ENCODE measurements at places on chromosomes 1 and 21.

GRCh38 chr1:23169727-23170335, 1.2 kb upstream of the LUZP1 start:
- DNase-seq = peak; percentile 95

- peak; percentile 69 for DNase-seq
Observed at GRCh38 chr1:56477164-56478111, 101.9 kb downstream of the PLPP3 start.

DNA sequence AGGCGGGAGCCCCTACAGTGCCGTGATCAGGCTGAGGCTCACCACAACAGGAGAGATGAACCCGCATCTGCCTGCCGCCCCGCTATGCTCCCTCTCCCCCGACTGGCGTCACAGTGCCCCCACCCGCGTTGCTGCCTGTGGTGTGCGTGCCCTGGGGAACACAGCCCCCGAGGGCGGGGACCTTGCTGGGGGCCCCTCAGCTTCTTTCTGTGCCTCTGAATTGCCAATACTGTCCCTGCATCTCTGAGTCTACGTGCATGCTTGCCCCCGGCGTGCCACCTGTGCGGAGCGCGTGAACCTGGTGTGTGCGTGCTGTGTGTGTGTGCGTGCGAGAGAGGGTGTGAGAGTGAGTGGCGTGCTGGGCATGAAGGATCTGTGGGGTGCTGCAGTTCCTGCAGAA, 10.3 kb downstream of the PARS2 start:
- no peak for DNase-seq

- DNase-seq = peak; percentile 95
Observed at GRCh38 chr1:161706482-161707347, at the start of gene FCRLA. FCRLA (plus strand) TSS chr1:161707229; CDS start chr1:161707265, 36 bp downstream.

DNA sequence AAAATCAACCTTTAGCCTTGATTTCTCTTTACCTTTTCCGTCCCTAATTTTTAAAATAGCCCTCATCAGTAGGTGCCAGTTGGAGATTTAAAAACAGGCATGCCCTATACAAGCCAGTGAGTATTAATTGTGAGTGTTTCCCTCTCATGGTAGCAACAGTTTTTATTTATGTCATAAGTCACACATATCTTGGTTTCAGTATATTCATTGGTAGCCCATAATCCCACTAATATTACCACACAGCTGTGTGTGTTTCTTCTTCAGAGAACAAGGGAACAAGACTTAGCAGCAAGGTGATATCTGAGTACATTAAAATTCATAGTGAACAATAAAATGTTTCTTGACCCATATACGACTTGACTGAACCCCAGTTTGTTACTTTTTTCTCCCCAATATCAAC, 68.6 kb upstream of the HSPA13 start:
- no peak for DNase-seq

- peak; percentile 38 for DNase-seq
Observed at GRCh38 chr1:203425663-203425975, 50.0 kb upstream of the PRELP start.

- DNase-seq = no peak
Observed at GRCh38 chr1:221782970-221783369, 41.1 kb upstream of the DUSP10 start.

DNA sequence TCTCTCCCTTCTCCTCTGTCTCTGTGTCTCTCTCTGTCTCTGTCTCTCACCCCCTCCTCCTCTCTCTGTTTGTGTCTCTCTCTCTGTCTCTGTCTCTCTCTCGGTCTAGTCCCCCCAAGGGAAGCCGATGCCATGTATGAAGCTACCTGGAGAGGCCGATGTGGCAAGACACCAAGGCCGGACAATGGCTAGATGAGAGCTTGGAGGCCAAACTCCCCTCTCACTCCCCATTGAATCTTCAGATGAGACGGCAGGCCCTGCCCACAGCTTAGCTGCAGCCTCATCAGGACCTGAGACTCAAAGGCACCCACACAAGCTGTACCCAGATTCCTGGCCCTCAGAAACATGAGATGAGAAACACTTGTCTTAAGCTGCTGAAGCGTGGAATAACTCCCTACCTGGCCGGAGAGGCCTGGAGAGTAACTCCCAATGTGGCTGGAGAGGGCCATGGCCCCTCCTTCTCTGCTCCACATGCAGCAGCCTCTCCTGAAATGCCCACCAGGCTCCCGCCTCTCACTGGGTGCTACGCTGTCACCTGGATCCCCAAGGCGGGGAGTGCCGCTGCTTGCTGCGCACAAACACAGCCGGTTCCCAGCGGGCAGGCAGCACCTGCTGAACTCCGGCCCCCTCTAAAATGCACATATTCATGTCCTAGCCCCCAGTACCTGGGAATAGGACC, 7.8 kb upstream of the ACTRT2 start:
- DNase-seq = no peak

DNA sequence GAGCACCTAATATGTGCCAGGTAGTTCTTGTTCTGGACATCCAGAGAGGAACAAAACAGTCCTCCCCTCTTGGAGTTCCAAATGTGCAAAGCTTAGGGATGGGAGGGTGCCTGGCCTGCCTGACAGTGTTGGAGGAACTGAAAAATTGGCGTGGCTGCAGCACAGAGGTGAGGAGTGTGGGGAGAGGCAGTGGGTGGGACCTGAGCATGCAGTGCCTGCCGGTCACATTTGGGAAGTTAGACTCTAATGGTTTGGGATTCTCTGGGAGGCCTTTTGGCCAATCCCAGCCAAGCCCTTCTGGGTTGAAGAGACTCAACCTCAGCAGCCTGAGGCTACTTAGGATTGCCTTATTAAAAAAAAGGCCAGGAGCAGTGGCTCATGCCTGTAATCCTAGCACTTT, 2.3 kb upstream of the TCEA3 start:
- no peak for DNase-seq

GRCh38 chr1:1123581-1124507, 8.0 kb upstream of the C1orf159 start:
- peak; percentile 58 for DNase-seq

- DNase-seq = no peak
Observed at GRCh38 chr21:17930093-17930492, 110.9 kb upstream of the C21orf91 start.

DNA sequence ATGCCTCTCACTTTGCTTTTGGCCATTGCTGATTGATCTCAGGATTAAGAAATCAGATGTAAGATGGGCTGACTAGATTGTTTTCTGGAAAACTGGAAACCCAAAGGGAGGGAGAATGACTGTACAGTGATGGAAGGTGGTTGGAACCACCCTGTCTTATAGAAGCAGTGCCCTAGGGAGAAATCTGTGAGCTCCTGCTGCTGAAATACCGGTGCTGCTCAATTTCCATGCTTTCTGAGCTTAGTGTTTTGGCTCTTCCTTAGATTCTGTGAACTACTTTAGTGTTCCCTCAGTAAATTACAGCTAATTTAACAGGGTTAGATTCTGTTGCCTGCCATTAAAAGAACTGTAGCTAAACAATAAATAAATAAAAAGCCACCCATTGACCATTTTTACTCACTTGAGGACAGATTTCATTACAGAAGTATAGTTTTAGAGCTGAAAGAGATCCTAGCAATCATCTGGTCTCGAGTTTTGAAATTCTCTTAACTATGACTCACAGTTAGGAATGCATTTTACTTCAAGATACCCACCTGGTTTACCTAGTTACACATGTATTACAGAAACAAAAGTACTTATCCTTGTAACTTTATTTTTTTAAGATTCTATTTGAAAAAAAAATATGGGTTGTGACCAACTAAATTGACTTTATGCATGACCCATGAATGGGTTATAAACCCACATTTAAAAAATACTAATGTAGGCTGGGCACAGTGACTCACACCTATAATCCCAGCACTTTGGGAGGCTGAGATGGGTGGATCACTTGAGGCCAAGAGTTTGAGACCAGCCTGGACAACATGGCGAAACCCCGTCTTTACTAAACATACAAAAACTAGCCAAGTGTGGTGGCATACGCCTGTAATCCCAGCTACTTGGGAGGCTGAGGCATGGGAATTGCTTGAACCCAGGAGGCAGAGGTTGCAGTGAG, 33.2 kb downstream of the CAMSAP2 start:
- DNase-seq = no peak

DNA sequence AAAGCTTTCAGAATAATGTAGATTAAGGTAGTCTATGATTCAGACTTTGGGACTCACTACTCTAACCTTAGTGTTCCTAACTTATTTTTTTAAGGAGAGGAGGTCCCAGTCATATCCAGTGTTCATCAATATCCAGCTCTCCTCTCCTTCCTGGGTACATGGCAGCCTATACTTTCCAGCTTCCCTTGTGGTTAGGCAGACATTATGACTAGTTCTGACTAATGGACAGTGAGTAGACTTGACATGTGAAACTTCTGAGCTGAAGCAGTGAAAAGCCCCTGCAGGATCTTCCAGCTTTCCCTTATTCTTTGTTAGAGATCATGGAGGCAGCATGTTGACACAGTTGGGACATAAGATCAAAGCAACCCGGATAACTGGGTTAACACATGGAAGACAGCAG, 144.2 kb downstream of the PTPRU start:
- DNase-seq = peak; percentile 62

DNA sequence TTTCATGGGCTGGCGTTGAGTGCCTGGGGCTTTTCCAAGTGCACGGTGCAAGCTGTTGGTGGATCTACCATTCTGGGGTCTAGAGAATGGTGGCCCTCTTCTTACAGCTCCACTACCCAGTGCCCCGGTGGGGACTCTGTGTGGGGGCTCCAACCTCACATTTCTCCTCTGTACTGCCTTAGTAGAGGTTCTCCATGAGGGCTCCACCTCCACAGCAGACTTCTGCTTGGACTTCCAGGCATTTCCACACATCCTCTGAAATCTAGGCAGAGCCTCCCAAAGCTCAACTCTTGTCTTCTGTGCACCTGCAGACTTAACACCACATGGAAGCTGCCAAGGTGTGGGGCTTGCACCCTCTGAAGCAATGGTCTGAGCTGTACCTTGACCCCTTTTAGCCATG, 82.1 kb downstream of the CCDC18 start:
- DNase-seq = no peak

- no peak for DNase-seq
Observed at GRCh38 chr1:7477593-7477992, 293.5 kb upstream of the VAMP3 start.

- peak; percentile 96 for DNase-seq
Observed at GRCh38 chr1:33180226-33180910, 1.5 kb downstream of the TRIM62 start.

GRCh38 chr1:195768377-195768776, 839.9 kb downstream of the KCNT2 start:
- no peak for DNase-seq

DNA sequence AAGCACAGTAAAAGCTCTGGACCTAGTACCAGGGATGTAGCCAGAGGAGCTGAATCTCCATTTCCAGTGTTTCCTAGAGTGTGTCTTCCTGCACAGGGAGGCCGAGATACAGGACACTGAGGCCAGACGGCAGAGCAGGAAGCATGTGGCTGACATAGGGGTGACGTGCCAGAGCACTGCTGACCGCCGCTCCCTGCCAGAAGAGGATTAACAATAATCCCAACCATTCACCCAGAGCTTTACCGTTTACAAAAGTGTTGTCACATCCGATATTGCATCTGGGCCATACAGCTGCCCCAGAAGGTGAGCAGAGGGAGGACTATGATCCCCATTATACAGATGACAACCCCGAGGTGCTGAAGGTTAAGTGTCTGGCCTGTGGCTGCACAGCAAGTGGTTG, 5.8 kb upstream of the CLDN19 start:
- no peak for DNase-seq

DNA sequence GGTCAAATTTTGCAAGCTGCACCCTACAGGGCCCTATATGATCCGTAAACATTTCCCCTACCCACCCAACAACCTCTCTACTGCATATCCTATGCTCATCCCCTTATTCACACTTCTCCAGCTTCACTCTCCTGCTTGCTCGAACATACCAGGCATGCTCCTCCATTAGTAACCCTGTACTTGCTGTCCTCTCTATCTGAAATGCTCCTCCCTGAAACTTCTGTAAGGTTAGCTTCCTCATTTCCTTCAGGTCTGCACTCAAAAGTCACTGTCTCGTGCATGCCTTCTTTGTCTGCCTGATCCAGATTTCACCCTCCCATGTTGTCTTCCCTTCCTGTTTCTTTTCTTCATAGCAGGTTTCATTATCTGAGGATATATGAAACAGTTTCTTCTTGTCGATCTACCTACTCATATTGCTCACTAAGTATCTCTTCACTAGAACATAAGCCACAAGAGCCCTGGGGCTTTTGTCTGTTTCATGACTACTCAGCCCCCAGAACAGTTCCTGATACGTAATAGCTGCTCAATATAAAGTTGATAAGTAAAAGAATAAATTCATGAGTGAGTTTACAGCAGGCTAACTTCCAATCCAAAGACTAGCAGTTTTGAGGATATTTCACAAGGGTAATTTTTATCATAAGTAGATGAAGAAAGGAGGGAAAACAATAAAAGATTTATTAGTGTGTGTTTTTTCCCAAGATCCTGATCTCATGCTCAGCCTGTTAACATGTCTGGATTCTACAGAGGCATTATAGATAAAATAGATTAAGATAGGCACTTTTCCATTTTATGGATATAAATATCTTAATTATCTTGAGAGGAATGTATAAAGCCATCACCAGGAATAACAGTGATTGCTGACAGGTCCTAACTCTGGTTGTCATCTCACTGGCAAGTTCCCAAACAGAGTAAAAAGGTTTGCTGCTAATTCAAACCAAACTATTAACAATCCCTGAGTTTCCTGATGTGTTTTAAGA, 392.5 kb upstream of the ESRRG start:
- DNase-seq = no peak

GRCh38 chr1:68141071-68142021, 90.9 kb upstream of the DIRAS3 start:
- DNase-seq = no peak

DNA sequence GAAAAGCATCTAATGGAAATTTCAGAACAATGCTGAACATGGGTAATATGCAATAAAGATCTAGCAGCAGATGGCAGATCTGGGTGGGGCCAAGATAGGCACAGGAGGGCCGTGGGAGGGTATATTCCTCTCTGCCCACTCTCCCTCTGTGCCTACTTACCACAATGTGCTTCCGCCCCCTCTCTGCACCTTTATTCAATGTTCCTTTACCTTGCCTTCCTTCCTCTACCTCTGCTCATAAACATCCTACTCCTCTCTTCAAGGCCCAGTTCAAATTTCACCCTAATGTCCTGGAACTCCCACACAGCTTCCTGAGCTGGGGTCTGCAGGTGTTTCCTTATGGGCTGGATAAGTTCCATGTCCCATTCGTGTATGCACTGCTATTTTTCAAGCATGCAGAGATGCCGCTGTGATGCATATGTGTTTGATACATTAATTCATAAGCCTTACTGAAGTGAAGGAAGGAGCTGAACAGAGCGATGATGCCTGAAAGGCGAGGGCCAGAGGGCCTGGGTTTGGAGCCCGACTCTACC, 65.6 kb upstream of the EDEM3 start:
- DNase-seq = no peak

DNA sequence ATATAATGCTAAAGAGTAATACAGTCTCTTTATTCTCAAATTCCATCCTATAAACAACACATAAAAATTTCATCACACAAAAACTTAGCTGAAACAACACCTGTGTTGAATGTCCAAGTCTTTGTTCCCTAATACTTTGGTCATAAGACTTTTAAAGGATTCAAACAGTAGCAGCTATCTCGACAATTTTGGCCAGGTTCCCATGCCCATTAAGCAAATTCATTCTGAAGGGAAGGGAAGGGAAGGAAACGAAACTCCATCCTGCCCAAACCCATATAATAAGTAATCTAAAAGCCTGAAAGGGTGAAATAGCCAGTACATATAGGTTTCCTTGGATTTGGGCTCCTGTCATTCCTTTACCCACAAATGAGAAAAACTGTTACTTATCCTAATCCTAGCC, 7.5 kb downstream of the IVNS1ABP start:
- no peak for DNase-seq
